ENCODE measurements at places on chromosomes 3 and 15. TPM values are rescaled to one million over a fixed set of nuclear protein-coding genes. Genes with fewer than 3 reads are reported as not detected.

KLF15 gene
- total RNA-seq = 20.7 TPM

RBM15B gene
- total RNA-seq = 49.1 TPM

ANKRD34C gene
- not detected for total RNA-seq

VWA5B2 gene
- total RNA-seq = 0.62 TPM

DALRD3 gene
- 41.9 TPM for total RNA-seq

SERPINI2 gene
- total RNA-seq = not detected

CYP1A2 gene
- total RNA-seq = not detected

XYLB gene
- 4.7 TPM for total RNA-seq

CNTN4 gene
- total RNA-seq = 10.8 TPM

SLC7A14 gene
- 0.42 TPM for total RNA-seq

TRPM1 gene
- total RNA-seq = not detected

CMTM7 gene
- 8.9 TPM for total RNA-seq

ISL2 gene
- 0.66 TPM for total RNA-seq

COL8A1 gene
- 1.8 TPM for total RNA-seq

EPHA6 gene
- total RNA-seq = 12.8 TPM

LYZL4 gene
- total RNA-seq = not detected

GOLGA8J gene
- 0.44 TPM for total RNA-seq

HES1 gene
- 19.8 TPM for total RNA-seq

VIPR1 gene
- total RNA-seq = 11.7 TPM

BCL2A1 gene
- not detected for total RNA-seq

SLCO3A1 gene
- total RNA-seq = 7.2 TPM

CAMK2N2 gene
- 0.46 TPM for total RNA-seq

TGM5 gene
- total RNA-seq = not detected

PIF1 gene
- total RNA-seq = 60.7 TPM

ACKR2 gene
- 1.1 TPM for total RNA-seq
